ENCODE measurements at places on chromosomes 1 and 21.

- no peak for DNase-seq
These were observed 17.6 kb downstream of the TEX35 start for GRCh38 chr1:178530502-178530901.

DNA sequence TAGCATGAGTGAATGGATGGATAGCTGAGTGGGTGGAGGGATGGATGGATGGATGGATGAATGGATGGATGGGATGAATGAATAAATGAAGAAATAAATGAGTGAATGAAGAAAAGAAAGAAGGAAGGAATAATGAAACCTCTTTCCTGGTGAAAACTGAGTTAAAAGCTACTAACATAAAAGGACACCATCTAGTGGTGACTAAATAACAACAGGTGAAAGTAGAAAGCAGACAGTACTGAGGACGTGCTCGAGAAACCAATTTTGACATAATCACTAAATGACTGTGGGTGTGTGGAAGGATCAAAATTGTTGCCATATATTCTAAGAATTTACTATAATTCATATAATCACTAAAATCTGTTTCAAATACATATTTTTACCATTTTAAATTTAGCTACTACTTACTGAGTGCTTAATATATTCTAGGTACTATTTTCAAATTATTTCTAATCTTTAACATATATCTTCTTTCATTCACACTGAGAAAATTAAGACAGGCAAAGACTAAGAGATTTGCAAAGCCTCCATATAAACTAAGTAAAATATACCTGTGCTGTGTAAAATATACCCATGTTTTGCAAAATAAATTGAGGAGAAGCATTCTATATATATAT, 522.9 kb downstream of the LRRIQ3 start:
- DNase-seq = no peak

GRCh38 chr21:39189857-39190604, 6.8 kb upstream of the PSMG1 start:
- DNase-seq = no peak

DNA sequence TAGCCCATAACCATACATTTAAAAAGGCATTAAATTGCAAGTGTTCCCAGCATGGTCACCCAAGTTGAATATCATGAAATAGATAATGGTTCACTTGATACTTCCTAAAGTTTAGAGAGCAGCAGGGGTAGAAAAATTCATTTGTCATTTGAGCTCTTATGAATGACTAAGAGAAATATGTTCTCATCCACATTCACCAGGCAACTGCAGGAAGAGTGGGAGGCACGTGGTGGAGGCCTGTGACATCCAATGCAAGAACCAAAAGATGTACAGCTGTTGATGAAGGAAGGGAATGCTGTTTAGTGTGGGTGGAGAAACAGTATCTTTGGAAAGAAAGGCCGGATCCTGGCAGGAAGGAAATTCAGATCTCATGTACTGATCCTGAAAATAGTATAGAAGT, 473.1 kb downstream of the ADGRL2 start:
- DNase-seq = no peak

DNA sequence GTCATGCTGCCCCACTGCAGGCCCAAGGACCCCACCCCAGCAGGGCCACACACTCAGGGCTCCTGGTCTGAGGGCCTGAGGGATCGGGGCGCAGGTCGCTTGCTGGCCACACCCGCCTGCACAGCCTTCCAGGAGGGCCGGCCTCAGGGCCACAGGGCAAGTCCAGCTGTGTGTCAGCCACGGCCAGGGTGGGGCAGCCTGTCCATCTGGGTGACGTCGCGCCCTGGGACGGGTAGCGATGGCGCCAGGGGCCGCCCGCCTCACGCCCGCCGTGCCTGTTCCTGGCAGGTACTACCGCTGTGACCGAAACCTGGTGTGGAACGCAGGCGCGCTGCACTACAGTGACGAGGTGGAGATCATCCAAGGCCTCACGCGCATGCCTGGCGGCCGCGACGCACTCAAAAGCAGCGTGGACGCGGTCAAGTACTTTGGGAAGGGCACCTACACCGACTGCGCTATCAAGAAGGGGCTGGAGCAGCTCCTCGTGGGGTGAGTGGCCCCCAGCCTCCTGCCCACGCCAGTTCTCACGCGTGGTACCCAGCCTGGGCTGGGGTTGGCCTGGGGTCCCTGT, 2.5 kb downstream of the COL6A1 start:
- no peak for DNase-seq

DNA sequence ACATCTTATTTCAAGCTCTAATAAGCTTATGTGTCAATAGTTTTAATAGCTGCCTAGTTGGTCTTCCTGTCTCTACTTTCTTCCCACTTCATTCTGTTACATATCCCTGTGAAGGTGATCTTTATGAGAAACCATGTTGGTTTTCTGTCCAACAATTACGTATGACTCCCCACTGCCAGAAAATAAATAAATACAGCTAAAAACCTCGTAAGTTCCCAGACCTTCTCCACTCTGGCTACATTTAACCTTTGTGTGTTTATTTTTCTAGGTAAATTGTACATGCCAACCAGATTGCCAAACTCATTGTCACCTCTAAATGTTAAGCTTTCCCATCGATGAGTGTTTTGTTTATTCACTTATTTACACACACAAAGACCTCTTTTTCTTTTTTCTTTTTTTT, 147.2 kb downstream of the CRB1 start:
- no peak for DNase-seq

GRCh38 chr21:35075546-35075945, 26.4 kb upstream of the RUNX1 start:
- no peak for DNase-seq

- no peak for DNase-seq
These were observed 1.2 kb upstream of the EPHA10 start for GRCh38 chr1:37765916-37766664.

DNA sequence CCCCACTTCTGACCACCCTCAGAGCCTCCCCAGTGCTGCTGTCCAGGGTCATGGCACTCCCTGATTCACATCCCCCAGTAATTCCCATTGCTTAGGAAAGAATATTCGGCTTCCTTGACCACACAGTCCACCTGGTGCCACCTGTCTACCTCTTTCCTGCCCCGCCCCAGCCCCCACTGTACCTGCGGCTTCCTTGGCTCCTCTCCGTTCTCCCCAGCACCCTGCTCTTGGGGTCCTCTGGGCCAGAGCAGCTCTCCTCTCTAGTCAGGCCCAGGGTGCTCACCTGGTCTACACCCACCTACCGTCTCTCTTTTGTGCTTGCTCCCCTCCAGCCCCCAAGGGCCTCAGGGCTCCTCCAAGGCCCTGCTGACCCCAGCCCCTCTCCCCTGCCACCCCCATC, 142.6 kb downstream of the PEX14 start:
- no peak for DNase-seq

DNA sequence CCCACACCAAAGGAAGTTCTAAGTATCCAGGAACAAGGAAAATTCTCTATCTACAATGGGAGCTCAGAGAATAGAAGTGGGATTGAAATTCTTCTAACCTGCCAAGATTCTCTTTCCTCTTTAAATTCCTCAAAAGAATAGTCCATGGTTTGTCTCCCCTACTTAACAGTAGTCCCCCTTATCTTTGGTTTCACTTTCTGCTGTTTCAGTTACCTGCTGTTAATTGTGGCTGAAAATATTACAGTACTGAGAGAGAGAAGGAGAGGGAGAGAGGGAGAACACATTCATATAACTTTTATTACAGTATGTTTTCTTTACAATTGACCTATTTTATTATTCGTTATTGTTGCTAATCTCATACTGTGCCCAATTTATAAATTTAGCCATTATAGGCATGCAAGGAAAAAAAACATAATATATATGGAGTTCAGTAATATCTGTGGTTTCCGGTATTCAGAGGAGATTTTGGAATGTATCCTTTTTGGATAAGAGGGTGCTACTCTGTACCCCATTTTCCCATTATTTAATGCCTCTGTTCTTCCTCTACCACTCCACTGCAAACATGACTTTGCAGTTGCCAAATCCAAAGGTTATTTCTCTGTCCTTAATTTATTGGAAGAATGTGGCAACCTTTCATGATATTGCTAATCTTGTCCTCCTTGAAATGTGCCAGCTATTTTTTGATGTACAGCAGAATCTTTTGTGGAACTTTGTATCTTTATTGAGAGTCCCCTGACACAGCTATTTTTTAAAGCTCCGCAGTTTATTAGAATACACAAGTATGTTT, 68.0 kb downstream of the USP25 start:
- no peak for DNase-seq
